ENCODE measurements at places on chromosomes 3 and 15. TPM values are rescaled to one million over a fixed set of nuclear protein-coding genes. Genes with fewer than 3 reads are reported as not detected.

GOLGA6A gene
- not detected for total RNA-seq

SNX22 gene
- under 0.01 TPM for total RNA-seq

IMPG2 gene
- 0.18 TPM for total RNA-seq

- H3K4me3 ChIP-seq = no peak overlapping the region
- no peak for DNase-seq
- 0 out of 2 replicates have a peak, but pooled peaks cover 1% of the 10 kb centered on the region for H3K36me3 ChIP-seq
- H3K27ac ChIP-seq = no peak overlapping the region
- H3K4me1 ChIP-seq = peaks cover 6% of the 10 kb centered on the region
These were observed 25.2 kb downstream of the TSC22D2 start for GRCh38 chr3:150433347-150433746.

GRCh38 chr3:112327371-112327951 lies 5.5 kb upstream of the CD200 start:
- no peak overlapping the region for H3K27ac ChIP-seq
- H3K4me1 ChIP-seq = no peaks in the 10 kb centered on the region
- H3K36me3 ChIP-seq = no peaks in the 10 kb centered on the region
- peaks cover 5% of the 10 kb centered on the region for H3K27me3 ChIP-seq
- peak; percentile 68 for DNase-seq
- H3K4me3 ChIP-seq = no peak overlapping the region

- H3K36me3 ChIP-seq = no peaks in the 10 kb centered on the region
- no peaks in the 10 kb centered on the region for H3K4me1 ChIP-seq
- DNase-seq = no peak
- H3K4me3 ChIP-seq = no peak overlapping the region
- H3K27me3 ChIP-seq = no peaks in the 10 kb centered on the region
- H3K27ac ChIP-seq = no peak overlapping the region
These were observed 10.8 kb downstream of the MINAR1 start for GRCh38 chr15:79442911-79443310.

- DNase-seq = no peak
- no peak overlapping the region for H3K4me3 ChIP-seq
- H3K4me1 ChIP-seq = peaks cover 2% of the 10 kb centered on the region
- H3K27me3 ChIP-seq = no peaks in the 10 kb centered on the region
These were observed 155.3 kb upstream of the SLCO3A1 start for GRCh38 chr15:91698241-91698640.

GRCh38 chr3:152957491-152957890 lies 122.6 kb downstream of the P2RY1 start:
- H3K27me3 ChIP-seq = no peaks in the 10 kb centered on the region
- no peak overlapping the region for H3K27ac ChIP-seq
- no peak overlapping the region for H3K4me3 ChIP-seq
- H3K36me3 ChIP-seq = no peaks in the 10 kb centered on the region
- H3K4me1 ChIP-seq = no peaks in the 10 kb centered on the region
- no peak for DNase-seq

DNA sequence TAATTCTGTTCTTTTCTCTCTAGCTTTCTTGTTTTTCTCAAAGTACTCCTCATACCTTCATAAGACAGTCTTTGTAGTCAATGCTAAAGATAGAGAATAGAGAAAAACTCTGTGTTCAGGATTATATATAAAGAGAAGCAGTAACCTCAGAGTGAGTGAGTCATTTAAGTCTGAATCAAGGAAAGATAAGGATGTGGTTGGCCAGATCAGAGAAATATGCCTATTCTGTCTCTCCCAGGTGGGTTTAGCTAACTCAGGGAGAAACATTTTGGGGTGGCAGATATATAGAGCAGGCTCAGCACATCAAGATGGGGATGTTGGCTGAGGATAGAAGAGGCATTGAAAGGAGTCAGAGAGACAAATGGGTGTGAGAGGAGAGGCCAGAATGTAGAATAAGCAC lies 31.4 kb downstream of the GTF2E1 start:
- peak; percentile 75 for DNase-seq
- peaks cover 6% of the 10 kb centered on the region for H3K4me1 ChIP-seq
- no peak overlapping the region for H3K27ac ChIP-seq
- peaks cover 14% of the 10 kb centered on the region for H3K36me3 ChIP-seq

DNA sequence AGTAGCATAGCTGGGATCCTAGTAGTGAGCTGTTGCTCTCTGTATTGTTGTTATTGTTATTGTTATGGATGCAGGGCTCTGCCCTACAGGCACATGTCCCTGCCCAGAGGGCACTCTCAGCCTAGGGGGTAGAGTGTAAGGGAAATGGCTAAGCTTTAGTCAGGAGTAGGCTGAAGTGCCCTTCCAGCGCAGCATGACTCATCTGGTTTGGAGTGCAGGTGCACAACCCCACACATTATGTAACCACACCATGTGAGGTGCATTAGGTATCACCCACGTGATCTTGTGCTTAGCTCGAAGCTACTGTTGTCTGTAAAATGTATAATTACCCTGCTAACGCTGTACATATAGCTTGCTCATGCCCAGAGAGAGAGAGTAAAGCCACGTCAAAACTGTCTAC lies 48.3 kb upstream of the TIPARP start:
- H3K27me3 ChIP-seq = no peaks in the 10 kb centered on the region
- DNase-seq = no peak
- no peak overlapping the region for H3K4me3 ChIP-seq
- H3K36me3 ChIP-seq = no peaks in the 10 kb centered on the region
- H3K27ac ChIP-seq = no peak overlapping the region

GRCh38 chr15:75206006-75206405 lies 4.3 kb downstream of the C15orf39 start:
- H3K27me3 ChIP-seq = no peaks in the 10 kb centered on the region
- H3K36me3 ChIP-seq = peaks cover 45% of the 10 kb centered on the region
- peaks cover 7% of the 10 kb centered on the region for H3K4me1 ChIP-seq
- DNase-seq = no peak

DNA sequence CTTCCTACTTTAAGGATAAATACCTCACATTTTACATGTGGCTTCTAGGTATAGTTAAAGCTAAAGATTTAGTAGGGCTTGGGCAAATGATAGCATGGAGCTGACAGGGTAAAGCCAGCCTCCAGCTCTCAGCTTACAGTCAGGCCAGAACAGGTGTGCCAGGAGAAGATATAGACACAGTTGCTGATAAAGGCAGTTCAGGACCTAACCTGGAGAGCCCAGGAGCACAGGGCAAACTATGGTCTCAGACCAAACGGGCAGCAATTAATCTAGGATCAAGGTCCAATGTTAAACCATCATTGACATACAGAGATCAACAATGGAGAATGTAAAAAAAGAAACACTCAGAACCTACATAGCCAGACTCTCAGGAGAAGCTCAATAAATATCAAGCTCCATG lies 4.0 kb downstream of the WDR49 start:
- no peaks in the 10 kb centered on the region for H3K27me3 ChIP-seq
- no peaks in the 10 kb centered on the region for H3K4me1 ChIP-seq
- no peak overlapping the region for H3K27ac ChIP-seq
- DNase-seq = no peak
- no peak overlapping the region for H3K4me3 ChIP-seq
- no peaks in the 10 kb centered on the region for H3K36me3 ChIP-seq

All from IMR-90 (cell line).